ENCODE measurements at places on chromosomes 11 and 22. TPM values are rescaled to one million over a fixed set of nuclear protein-coding genes. Genes with fewer than 3 reads are reported as not detected.

- DNase-seq = no peak
Measured at GRCh38 chr11:27358296-27358695, 4.7 kb downstream of the CCDC34 start.

DNA sequence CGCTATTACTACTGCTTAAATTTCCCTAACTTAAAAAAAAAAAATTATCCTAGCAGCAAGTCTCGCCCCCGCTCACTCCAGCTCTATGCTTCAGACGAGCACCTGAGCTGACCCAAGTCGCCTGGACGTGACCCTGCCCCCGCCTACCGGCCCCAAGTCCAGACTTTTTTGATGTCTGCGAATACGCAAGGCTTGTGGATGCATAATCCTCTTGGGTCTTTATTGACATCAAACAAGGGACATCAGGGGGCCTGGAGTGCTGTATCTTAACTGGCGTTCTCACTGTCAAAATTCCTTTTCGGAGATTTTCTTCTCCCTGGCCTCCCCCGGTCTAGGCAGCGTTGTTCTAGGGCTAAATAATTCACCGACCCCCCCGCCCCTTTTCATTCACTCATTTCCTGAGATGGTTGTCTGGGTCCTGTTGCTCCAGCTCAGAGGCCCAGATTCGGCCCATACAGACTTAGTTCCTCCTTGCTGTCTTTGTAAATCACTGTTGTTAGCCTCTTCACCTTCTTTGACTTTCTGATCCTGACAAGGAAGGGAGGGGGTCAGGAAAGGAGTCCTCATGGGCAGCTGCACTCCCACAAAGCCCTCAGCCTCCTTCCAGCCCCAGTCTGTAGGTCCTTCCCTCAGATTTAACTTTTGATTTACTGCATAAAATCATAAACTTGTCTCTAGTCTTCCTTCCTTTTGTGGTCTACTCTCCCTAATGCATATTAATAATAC lies 601 bp upstream of the LRP4 start:
- DNase-seq = peak; percentile 63

DNA sequence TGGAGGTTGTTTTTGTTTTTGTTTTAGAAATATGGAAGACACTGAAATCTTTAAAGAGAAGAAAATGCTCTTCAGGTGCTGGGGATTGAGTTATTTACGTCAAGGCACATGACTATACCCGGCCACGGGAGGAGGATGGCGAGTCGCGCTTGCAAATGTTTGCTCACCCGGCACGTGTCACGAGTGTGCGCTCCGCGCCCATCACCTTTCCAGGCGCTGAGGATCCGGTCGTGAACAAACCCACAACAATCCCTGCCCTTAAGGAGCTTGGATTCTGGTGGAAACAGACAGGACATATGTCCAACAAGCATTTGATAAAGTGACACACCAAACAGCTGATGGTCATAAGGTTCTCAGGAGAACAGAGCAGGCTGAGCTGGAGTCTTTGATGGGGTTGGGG lies 715.5 kb downstream of the BRD1 start:
- DNase-seq = no peak

GRCh38 chr11:47243454-47243853 lies 5.2 kb downstream of the ACP2 start:
- no peak for DNase-seq

- DNase-seq = no peak
Measured at GRCh38 chr22:28244757-28245156, 325.7 kb upstream of the PITPNB start.

TUB gene
- total RNA-seq = 23.7 TPM

SCGB1C1 gene
- total RNA-seq = not detected

RAB38 gene
- total RNA-seq = 14.2 TPM

Measured in GM23338 (cell line).